ENCODE measurements at places on chromosomes 2 and 18.
A peak's percentile ranks its signal among the peaks of the same experiment; 100 is the strongest.

DNA sequence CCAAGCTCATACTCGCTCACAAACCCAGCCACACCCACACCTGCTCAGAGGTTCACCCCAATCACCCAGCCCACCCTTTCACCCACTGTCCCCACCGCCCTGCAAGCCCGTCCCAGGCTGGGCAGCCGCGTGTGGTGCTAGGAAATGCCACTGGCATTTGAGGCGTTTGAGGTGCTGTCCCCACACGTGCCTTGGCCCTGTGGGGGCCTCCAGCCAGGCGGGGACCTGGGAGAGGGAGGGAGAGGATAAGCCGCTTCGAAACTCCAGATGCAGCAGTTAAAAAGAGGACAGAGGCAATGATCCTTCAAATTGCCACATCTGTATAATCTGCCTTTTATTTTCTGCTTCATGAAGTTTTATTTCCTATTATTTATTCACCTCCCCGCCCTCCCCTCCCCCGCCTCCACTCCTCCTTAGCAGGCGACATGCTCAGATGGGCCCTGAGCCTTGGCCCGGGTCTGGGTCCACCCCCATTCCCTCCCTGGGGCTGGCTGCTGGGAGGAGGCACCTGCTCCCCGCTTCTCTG is 35.9 kb downstream of the PSD4 start:
- no peak for DNase-seq

DNA sequence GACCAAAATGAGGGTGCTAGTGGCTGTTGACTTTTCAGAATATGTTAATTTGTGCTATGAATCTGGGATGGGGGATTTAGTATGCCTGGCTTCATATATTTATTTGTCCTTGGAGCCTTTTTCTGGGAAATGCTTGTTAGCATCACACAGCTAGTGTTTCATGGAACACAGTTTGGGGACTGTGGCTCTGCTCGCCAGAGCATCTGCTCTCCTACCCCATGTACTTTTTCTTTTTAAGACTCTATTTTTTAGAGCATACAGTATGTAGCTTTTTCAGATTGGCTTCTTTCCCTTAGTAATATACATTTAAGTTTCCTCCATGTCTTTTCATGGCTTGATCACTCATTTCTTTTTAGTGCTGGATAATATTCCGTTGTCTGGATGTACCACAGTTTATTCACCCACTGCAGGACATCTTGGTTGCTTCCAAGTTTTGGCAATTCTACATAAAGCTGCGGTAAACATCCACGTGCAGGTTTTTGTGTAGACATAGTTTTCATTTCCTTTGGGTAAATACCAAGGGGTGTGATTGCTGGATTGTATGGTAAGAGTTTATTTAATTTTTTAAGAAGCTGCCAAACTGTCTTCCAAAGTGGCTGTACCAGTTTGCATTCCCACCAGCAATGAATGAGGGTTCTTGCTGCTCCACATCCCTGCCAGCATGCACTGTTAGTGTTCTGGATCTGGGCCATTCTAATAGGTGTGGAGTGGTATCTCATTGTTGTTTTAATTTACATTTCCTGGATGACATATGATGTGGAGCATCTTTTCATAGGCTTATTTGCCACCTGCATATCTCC is 44.1 kb downstream of the EFR3B start:
- DNase-seq = peak; percentile 46

- DNase-seq = no peak
Observed at GRCh38 chr2:199484927-199485326, 27.2 kb upstream of the SATB2 start.

- no peak for DNase-seq
Observed at GRCh38 chr2:113173542-113174375, at the start of gene PSD4. PSD4 (plus strand) TSS chr2:113173971; CDS start chr2:113182457, 8,486 bp downstream.

DNA sequence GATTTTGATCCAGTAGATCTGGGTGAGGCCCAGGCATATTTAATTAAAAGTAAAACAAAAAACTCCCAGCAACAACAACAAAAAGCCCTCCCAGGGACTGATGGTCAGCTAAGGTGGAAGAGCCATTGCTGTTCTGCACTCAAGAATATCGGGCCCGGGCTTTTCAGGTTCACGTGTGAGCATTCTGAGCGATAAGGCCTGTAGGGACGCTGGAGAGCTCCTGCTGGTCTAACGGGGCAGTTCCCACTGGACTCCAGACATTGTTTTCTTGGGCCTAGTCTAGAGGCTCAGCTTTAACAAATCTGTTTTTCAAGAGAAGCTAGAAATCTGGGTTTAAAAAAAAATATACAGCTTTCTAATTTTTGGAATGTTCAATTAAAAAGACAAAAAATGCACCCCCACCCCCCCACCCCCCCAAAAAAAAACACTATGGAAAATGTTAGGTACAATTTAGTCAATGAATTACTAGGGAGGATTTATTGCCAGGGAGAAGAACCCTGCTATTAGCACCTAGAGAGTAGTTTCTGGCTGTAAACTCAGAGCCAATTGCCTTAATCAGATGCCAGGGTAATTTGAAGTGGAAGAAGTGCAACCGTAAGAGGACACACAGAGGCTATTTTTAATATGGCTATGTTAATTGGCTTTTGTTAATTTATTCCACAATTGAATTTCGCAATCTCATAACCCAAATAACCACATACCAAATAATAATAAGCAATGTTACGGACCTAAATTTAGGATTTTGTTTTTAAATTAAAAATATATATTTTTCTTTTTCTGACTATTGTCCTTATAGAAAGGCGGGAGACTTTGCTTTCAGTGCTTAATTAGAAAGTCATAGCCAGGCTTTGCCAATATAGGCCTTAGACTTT is 78.9 kb downstream of the MAP4K4 start:
- DNase-seq = peak; percentile 20

DNA sequence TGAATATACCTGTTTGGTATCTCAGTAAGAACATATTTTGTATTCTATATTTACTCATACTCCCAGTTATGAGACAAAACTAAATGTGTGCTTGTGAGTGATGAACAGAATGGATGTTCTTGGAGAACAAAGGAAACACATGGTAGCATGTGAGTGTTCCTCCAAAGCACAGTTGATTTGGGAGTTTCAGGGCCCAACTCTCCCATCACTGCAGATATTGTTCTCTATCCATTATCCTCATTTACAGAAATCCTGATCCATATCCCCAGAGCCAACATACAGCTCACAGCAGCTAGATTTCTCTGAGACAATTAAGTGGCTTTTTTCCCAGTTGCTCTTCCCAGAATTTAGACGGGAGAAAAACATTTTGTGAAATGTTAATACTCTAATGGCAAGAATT is 75.6 kb upstream of the MAPRE2 start:
- DNase-seq = no peak

- DNase-seq = no peak
Observed at GRCh38 chr2:75135776-75136400, 63.4 kb downstream of the TACR1 start.

- DNase-seq = no peak
Observed at GRCh38 chr2:65939687-65940086, 495.2 kb upstream of the MEIS1 start.

DNA sequence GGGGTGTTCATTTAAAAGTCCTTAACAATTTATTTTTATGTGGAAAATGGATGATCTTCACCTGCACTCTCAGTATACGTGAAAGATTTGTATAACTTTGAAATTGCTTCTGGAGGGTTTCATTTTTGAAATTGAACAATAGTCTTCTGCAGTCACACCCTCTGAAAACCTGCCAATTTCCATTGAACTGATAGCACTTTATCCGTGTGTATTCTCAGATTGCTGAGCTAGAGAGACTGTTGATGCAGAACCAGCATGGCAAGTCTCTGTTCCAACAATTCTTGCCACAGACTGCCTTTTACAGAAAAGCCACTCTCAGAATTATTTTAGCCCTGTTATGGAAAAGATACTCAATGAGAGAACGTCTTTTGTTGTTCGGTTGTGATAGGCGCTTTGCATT is 6.6 kb upstream of the GULP1 start:
- no peak for DNase-seq

DNA sequence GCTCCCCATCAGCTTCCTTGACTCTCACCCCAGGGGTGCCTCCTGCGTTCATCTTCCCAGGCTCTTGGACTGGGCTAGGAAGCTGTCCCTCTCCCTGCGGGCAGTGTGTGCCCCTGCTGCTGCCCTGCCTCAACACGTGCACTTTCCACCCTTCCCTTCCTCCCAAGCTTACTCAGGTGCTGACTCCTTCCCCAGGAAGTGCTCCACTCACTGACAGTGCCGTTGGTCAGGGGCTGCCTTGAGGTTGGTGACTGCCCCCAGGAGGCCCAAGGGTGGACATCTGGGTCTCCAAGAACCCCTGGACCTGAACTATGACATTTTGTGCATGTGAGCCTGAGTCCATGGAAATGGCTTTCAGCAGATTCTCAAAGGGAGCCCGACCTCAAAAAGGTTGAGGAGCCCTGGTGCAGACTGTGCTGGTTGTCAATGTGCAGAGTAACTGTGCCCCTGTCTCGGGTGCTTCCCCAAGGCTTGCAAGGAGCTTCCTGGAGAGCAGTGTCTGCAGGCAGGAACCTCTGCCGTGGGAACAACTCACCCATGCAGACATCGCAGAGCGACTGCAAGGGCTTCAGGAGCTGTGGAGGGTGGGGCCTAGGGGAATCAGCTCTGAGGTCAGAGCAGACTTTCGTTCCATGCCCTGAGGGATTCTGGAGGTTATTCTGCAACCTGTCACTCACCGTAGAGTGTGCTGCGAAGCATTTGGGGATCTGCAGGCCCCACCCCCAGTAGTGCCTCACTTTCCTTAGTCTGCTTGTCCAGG is 116.5 kb upstream of the MCFD2 start:
- DNase-seq = no peak

GRCh38 chr2:46970334-46971288 is 55.0 kb upstream of the MCFD2 start:
- DNase-seq = no peak

DNA sequence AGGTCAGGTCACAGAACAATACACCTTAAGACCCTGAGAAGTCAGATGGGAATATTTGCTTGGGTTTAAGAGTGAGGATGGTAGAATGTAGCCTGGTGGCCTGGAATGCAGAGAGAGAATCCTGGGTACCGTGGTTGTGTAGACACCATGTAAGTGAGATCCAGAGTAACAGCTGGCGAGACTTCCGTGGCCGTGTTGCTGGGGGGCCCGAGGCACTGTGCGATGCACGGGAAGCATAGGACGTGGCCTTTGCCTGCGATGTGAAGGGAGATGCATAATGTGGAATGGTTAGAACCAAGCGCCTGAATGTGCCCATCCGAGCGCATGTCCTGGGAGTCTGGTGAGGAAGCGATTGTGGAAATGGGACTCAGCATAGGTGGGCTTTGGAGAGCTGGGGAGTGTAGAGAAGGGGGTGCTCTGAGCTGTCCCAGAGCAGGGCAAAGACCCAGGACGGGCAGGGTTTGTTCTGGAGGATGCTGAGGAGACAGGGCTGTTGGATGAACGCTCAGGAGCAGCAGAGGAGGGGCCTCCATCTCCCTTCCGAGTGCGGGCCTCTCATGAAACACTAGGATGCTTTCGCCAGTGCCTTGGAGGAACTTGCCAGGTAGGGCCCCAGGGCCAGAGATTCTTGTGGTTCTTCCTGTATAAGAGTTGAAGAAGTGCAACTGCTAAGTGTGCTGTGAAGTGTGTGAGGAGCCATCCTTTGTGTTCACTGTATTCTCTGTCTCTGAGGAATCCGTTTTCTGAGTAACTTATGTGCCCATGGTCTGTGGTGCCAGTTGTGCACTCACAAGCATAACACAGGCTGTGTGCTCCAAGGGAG is 7.1 kb downstream of the RNF144A start:
- no peak for DNase-seq

GRCh38 chr2:219228911-219229304 is 528 bp downstream of the ATG9A start:
- DNase-seq = no peak

DNA sequence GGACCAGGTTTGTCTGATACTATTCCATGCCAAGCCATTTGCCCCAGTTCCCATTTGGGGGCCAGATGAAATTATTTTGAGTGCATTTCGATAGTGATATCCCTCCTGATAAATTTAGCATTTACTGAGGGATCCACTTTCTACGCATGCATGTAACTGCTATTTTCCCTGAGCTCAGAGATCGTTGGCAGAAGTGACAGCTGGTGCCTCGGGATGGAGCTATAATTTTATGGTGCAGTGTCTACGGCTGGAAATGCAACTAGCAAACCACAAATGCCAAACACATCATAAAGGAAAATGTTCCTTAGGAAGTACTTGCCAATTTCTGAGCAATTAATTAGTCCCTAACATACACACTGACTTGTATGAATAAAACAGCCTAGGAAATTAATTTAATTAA is 254.8 kb downstream of the SLC8A1 start:
- DNase-seq = no peak

- DNase-seq = no peak
Observed at GRCh38 chr18:452816-453215, 47.7 kb downstream of the COLEC12 start.

DNA sequence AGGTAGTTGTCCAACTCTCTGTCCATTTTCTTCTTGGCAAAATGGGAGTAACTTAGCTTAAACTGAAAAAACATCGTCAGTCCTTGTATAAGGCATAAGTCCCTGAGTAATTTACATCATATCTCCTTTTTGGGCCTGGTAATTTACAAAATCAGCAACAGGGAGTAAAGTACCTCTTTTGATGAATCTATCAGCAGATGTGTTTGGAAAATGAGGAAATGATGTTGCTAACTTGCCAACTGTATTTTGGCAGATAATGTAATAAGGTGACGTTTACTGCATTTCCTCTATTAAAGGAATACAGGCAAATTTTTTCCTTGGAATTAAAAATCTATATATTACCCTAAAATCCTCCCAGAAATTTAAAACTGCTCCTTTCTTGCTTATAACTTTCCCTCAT is 29.2 kb downstream of the ANKRD44 start:
- DNase-seq = no peak

- no peak for DNase-seq
Observed at GRCh38 chr2:82675186-82675585, 1783.9 kb downstream of the SUCLG1 start.

DNA sequence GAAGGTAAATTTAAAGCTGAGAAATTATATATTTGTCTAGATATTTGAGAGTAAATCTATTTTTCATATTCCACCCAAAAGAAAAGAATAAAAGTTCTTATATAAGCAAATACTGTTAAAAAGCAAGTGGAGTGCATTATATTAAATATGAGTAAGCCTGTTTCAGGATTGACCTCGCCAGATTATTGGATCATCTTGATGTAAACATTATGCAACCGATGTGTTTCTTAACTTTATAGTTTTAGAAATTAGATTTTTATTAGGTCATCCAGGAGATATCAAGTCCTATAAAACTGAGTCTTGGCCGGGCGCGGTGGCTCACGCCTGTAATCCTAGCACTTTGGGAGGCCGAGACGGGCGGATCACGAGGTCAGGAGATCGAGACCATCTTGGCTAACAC is 100.3 kb upstream of the MSTN start:
- no peak for DNase-seq

- no peak for DNase-seq
Observed at GRCh38 chr18:78625847-78626246, 353.8 kb upstream of the SALL3 start.

GRCh38 chr2:239882331-239882732 is 142.8 kb downstream of the NDUFA10 start:
- no peak for DNase-seq

DNA sequence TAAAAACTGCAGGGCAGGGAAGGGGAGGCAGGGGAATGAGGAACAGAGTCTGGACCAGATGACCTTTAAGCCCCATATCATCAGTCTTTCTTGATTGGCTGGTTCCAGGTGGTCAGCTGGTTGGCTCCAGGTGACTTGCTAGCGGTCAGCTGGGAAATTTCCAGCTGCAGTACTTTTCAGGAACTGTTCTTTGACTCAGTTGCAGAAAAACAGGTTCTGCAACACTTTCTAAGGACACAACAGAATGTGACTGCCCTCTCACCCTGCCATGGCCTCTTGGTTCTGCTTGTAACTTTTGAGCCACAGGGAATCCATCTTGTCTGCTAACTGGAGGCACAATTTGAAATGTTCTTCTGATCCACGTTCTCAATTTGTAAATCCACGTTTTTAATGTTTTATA is 278.3 kb upstream of the LRATD1 start:
- DNase-seq = no peak

GRCh38 chr18:55821219-55821618 is 233.2 kb upstream of the TCF4 start:
- DNase-seq = no peak
